Fibroblast of lung (primary cell): ENCODE measurements at places on chromosomes 7 and 10.

- DNase-seq: no peak
Observed at GRCh38 chr10:29493697-29494096, 141.1 kb downstream of the SVIL start.

DNA sequence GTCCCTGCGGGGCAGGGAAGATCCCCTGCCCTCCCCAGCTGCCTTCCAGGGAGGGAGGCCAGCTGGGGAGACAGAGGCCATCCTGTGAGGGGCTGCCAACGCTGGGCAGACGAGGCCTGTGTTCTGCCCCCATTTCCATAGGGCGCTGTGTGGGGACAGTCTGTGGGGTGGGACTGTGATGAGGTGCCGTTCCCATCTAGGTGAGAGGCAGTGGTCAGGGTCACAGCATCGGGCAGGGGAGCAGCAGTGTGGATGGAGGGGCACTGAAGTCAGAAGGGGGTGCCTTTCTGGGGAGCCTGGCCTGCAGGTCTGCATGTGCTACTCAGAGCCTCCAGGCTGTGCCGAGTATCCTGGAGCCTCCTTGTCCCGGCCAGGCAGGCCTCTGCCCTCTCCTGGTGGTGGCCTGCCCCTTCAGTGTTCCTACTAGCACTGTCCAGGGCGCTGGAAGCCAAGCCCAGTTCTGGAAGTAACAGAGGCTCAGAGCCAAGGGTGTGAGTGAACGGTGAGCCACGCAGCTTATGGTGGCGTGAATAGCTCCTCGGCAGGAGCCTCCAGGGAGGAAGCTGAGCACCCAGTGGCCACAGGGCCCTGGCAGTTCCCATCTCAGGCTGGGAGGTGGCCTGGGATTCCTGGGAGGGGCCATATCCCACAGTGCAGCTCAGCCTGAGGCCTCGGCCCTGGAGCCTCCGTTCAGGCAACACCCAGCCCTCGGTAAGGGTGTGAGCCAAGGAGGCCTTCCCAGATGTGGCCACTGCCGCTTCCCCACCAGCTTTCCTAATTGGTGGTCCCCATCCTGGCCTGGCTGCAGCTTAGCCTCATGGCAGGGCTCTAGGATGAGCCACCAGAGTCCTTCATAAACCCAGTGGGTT is 23.3 kb upstream of the CSGALNACT2 start:
- DNase-seq: no peak

- DNase-seq: no peak
Observed at GRCh38 chr7:155487509-155488482, 29.9 kb downstream of the EN2 start.

DNA sequence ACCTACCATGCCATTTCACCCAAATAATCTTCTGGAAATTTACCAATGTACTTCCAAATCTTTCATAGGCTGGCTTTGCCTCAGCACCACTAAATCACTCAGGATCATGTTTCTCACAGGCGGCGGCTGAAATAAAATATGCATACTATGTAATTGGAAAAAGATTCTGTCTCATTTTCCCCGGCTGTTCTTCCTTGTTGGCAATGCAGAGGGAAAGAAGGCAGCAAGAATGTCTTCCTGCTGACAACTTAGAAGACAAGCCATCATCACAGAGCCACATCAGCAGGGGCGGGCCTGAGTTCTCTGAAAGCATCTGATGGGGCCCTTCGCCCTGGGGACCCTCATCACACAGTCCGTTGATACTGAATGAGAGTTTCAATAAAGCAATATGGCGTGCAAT is 39.2 kb upstream of the COL1A2 start:
- DNase-seq: peak; percentile 49

DNA sequence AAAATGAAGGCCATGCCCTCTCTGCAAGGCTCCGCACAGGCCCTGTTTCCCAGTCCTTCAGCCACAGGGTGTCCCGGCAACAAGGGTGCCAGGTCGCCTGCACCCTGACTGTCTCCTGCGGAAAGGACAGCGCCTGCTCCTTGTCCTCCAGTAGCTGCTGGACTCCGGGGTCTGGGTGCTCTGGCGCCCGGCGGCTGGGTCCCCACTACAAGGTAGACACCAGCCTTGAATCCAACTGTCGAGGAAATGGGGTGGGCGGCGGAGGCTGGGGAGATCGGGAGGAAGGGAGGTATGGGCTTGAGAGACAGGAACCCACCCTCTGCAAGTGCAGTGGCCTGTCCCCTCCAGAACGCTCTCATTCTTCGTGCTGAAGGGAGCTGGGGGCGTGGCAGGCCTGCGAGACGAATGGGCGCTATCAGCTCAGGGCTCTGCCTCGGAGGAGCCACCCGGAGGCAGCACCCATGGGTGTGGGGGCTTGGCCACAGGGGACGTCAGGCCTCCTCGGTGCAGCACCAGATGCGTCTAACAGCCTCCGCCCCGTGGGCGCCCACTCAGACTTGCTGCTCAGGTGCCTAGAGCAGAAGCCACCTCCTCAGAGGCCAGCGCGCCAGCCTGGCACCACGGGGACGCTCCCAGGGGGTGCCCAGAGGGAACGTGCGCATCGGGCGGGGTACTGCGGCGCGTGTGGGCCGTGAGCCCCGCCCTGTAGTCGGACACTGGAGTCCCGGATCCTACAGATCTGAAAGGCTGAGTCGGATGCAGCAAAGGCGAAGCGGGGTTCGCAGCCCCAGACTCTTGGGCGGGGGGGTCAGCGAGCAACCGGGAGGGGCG is 15.6 kb downstream of the ADAM8 start:
- DNase-seq: no peak

DNA sequence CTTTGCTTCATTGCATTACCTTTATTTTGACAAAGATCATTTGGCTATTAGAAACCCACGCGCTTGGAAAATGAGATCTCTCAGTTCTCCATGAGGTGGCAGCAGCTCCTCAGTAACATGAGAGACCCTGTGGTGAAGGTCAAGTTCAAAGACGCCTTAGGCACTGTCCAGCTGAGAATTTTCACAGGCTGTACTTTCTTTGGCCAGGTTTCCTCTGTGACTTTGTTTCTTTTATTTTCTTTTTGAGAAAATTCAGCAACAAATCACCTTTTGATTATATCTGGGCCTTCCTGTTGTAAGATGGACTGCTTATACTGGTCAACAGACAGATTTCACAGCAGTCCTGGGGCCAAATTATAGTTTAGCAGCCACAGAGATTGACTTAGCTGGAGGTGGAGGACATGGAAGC is 54.5 kb downstream of the RAB18 start:
- peak; percentile 27 for DNase-seq

- no peak for DNase-seq
Observed at GRCh38 chr7:77354914-77355313, 61.2 kb downstream of the GSAP start.

DNA sequence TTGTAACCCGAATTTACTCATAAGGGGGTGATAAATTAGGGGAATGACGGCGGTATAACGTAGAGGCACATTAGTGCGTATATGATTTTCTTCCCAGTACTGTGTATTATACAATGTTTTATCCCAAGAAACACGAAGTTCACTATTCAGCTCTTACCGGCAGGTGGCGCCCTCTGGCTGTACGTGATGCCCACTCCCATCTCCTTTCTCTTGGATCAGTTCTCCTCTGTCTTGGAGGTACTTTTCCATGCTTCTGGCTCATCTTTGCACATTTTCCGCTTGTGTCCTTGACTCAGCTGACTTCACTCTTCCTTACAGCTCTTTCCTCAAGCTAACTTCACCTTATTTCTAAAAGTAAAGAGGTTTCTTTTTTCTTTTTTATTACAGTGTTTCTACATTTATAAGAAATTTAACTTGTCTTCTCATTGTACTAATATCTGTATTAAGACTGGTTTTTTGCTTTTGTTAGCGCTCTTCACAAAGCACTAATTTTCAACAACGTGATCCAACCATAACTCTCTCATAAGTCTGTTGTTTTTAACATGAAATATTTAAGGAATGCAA is 21.3 kb downstream of the TMEM176B start:
- peak; percentile 44 for DNase-seq

GRCh38 chr10:43223056-43223455 is 43.8 kb downstream of the RASGEF1A start:
- no peak for DNase-seq

- no peak for DNase-seq
Observed at GRCh38 chr10:60290558-60290957, 99.1 kb downstream of the ANK3 start.

GRCh38 chr7:136033413-136034031 is 56.4 kb upstream of the MTPN start:
- DNase-seq: no peak
